HT-29 (cell line): ENCODE measurements at places on chromosomes 4 and X.

DNA sequence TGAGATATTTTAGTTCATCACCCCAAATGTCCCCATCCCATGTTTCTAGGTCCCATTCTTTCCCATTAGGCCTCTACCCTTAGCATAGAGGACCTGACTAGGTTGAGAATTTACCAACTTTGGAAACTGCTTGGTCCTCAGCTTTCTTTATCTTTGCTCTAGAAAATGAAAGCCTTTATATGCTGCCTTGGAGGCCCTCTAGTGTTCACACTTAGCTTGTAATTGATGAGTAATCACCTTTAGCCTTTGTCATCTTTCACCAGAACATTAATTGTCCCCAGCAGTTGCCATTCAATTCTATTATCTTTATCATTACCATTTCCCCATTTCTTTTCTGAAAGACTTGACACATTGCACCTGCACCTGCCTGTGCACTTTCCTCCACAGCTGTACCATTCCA lies 589.2 kb upstream of the NR3C2 start:
- DNase-seq, result peak; percentile 54

GRCh38 chr4:129839687-129840086 lies 743.7 kb downstream of the C4orf33 start:
- no peak for DNase-seq

DNA sequence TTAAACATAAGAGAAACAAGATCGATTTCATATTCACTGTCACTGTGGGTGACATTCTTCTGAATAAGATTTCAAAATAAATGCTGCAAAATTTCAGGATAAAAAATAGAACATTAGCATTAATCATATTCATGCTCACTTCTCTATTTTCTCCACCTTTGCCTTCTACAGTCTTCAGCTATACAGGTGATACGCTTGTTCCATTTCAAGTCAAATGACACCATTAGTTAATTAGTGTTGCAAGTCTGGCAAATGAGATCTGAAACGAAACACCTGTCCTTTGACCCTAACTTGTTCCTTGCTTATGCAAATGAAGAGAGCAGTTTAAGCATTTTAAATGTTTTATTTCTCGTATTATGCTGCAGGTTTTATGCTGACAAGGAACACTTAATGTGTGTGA lies 667.5 kb upstream of the MAGEB2 start:
- DNase-seq, result no peak

DNA sequence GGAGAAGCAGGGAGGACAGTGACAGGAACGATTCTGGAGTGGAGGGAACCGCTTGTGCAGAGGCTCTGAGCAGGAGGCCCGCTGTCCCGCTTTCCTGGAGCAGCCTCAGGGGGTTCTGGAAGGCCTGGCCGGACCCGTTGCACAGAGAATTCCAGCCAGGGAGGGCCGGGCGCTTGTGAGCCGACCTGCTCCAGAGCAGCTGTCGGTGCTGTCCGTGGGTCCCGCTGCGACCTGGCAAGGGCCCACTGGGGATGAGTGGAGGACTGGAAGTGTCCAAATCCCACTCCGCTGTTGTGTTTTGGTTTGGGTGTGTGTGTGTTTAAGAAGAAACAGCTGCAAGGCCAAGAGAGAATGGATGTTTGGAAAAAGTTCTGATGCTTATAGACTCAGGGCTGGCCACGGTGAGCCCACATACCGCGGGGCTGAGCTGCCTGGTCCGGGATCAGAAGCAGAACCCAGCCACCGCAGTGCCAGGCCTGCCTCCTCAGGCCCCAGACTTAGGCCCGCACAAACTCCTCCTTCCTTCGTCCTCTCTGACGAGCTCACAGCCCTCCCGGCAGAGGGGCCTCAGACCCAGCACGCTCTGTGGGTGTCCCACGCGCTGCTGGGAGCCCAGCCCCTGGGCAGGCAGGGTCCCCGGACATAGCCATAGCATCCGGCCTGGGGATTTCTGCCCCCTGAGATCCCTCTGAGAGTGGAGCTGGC lies 73.9 kb downstream of the HTRA3 start:
- no peak for DNase-seq

- DNase-seq, result no peak
These were observed 8.1 kb downstream of the SCARB2 start for GRCh38 chr4:76205476-76205875.

- no peak for DNase-seq
These were observed 178.6 kb downstream of the ADAMTS3 start for GRCh38 chr4:72390409-72390808.

DNA sequence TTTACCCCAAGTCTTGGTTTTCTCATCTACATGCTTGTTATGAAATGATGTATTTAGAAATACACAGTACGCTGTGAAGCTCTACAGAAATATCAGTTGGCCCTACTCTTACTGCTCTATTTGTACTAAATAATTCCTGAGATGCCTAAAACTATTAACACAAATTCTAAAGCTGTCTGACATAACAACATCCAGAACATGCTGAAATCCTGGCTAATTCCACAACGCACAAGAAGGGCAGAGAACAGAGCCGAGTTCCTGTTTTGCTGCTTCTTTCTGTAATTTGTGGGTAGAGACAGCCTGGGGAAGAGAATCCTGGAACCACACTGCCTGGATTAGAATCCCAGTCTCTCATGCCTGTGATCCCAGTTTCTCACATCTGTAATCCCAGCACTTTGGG lies 59.0 kb downstream of the ZNF827 start:
- no peak for DNase-seq

GRCh38 chr4:3480528-3481112 lies 17.5 kb downstream of the DOK7 start:
- peak; percentile 75 for DNase-seq

- DNase-seq, result no peak
These were observed 2552.6 kb downstream of the PCDH7 start for GRCh38 chr4:33272722-33273121.

GRCh38 chr4:84837751-84838150 lies 128.7 kb downstream of the WDFY3 start:
- no peak for DNase-seq

GRCh38 chr4:13966231-13967195 lies 339.0 kb upstream of the BOD1L1 start:
- no peak for DNase-seq

DNA sequence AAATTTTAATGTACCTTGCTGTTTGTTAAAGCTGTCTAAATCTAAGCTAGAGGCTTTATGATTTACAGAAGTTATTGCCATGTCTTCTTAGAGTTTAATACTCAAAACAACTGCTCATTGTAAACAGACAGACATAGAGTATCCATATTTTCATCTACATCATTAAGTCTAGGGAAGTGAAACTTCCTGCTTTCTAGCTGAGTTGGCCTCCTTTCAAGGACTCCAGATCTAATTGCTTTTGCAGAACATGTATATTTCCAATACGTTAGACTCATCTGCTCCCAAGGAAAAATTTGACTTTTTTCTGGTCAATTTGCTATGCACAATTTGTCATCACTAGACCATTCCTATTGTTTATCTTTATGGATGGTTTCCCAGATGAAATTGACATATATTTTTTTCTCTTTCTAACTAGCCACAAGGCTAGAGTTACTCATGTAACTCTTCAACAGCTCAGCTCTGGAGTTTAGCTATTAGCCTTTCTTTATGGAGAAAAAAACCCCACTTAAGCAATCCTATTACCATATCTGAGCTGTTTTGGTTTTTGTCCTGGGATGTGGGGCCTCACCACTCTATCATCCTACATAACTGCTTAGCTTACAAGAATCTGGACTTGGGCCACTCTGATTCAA lies 122.9 kb downstream of the PPA2 start:
- DNase-seq, result no peak

DNA sequence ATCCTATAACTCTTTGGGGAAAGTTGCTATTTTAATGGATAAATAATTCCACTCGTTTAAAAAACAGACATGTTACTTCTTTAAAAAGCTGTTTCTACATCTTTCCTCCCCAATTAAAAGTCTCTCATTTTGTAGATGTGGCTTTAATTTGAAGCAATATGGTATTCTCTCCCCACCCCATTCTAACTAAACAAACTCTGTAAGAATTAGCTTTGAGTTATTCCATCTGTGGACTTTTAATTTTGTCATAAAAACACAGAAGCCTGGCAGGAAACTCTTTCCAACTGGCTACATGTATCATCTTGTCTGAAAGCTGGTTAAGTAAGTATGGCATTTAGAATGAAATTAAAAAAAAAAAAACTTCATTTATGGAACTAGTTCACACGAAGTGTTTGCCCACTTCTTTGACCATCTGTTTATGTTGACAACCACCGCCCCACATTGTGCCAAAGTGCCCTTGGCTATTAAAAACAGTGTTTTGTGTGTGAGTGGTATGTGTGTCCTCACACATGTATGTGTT lies 140.3 kb downstream of the NAA11 start:
- DNase-seq, result no peak

DNA sequence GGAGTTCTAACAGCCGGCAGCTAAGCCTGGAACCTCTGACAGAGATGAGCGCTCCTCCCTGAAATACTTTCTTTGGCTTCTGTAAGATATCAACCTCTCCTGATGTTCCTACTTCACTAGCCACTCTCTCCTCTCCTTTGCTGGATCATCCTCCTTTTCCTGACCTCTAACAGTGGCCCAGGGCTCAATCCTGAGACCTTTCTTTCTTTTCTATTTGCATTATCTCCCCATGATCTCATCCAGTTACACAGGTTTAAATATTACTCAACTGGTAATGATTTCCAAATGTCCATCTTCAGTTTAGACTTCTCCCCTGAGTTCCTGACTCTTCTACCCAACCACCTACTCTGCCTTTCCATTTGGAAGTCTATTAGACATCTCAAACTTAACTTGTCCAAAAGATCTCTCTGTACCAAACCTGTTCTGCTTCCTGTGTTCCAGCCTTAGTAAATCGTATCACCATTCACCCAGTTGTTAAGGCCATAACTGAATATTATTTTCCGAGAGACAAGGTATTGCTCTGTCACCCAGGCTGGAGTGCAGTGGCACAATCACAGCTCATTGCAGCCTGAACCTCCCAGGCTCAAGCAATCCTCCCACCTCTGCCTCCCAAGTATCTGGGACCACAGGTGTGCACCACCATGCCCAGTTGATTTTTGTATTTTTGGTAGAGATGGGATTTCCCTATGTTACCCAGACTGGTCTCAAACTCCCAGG lies 41.1 kb downstream of the RFC1 start:
- no peak for DNase-seq

DNA sequence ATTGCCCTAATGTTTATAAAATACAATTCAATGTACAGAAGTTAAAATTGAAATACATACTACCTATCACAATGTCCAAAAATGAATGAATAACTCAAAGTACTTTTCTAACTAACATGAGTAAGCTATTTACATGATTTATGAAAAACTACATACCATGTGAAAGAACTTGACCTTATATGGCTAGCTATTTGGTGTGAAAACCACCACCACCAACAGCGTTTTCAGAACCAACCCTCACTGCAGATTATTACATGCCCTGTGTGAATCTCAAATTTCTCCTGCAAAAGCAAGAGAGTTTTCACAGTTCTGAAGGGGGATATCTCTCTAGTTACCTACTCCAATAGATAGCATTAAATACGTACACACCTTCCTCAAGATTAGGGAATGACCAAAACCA lies 198.5 kb downstream of the SPATA18 start:
- DNase-seq, result no peak

DNA sequence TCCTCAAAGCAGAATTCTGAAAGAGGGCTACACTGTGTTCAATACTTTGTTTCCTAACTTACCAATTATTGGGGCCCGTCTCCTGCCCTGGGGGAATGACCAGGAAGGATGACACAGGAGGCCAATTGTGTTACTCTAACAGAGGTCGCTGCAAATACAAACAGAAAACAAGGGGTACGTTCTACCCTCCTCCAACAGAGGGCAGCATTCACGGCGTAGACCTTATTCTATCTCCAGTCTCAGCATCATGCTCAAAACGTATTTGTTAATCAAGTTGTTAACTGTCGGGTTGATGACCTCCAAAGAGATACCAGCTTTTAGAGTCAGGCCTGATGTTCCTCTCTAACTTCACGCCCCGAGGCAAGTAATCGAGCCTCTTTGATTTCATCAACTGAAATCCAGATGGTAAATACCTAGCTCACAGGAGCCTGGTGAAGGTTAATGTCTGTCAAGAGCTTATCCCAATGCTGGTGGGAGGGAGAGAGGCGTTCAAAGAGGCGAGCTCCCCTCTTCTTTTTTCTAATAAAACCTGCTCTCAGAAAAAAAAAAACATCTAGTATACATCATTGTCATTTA lies 181.0 kb upstream of the KCNIP4 start:
- DNase-seq, result peak; percentile 72
